ENCODE measurements at places on chromosomes 13 and 19.

DNA sequence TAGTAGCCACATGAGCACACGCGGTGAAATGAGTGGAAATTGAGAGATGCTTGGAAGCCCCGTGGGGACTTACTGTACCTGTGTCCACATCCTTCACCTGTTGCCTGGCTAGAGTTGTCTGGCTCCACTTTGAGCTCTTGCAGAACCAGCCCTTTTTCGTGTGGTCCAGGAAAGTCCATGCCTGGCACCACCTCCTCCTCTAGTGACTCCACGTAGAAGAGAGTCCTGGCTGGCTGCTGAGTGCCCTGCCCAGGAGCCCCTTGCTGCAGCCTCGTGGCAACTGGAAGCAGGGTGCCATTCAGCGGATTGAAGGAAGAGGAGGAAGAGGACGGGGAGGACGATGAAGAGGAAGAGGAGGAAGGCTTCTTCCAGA is 515 bp upstream of the ATXN8OS start:
- DNase-seq: no peak

- DNase-seq: no peak
Observed at GRCh38 chr13:101835920-101836319, 383.4 kb downstream of the ITGBL1 start.

DNA sequence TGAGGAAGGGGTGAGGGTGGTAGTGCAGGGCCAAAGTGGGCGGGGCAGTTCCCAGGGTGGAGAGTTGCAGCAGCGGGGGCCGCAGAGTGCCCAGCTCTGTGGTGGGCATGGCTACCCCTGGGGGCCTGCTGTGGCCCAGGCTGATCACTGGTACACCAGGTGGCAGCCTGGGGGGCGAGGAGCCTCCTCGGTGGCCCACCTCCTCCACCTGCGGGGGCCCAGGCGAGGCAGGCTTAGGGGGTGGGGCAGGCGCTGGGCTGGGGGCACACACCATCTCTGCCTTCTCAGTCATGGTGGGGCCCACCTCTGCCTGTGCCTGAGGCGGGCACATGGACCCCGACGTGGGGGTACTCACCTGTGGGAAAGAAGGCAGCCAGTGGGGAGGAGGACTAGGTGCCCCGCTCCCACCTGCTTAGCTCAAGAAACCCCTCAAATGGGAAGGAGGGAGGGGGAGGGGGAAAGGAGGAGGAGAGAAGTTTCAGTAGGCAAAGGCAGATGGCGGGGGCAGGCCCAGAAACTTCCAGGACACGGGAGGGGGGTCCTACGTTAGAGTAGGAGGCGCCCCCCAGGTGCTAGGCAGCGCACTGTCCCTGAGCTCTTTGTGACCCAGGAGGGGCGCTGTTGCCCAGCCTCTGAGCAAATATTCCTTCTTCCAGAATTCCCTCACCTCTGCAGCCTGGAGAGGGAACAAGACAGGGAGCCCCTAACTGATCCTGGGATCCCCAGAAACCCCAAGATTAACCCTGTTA is 1.6 kb downstream of the LYL1 start:
- no peak for DNase-seq

GRCh38 chr13:51825681-51826254 is 19.2 kb downstream of the TMEM272 start:
- DNase-seq: no peak

- no peak for DNase-seq
Observed at GRCh38 chr13:94678845-94679244, 33.5 kb downstream of the SOX21 start.

DNA sequence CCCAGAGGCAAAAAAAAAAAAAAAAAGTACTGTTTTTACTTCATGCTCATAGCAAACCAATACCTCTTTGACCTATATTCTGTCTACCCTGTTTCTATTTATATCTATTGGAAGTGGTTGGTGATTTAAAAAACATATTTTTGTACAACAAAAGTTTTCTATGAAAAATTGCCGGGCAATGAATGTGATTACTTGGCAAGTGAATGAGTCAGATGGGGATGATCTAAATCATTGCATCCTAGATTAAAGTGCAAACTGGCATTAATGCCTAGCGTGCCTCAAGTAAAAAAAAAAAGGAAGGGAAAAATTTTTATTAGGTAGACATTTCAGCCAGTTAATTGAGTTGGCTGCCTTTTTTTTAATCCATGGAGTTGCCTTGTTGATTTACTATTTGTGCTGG is 500.6 kb downstream of the KCTD12 start:
- no peak for DNase-seq

- DNase-seq: no peak
Observed at GRCh38 chr19:42201489-42202289, 15.8 kb downstream of the DEDD2 start.

DNA sequence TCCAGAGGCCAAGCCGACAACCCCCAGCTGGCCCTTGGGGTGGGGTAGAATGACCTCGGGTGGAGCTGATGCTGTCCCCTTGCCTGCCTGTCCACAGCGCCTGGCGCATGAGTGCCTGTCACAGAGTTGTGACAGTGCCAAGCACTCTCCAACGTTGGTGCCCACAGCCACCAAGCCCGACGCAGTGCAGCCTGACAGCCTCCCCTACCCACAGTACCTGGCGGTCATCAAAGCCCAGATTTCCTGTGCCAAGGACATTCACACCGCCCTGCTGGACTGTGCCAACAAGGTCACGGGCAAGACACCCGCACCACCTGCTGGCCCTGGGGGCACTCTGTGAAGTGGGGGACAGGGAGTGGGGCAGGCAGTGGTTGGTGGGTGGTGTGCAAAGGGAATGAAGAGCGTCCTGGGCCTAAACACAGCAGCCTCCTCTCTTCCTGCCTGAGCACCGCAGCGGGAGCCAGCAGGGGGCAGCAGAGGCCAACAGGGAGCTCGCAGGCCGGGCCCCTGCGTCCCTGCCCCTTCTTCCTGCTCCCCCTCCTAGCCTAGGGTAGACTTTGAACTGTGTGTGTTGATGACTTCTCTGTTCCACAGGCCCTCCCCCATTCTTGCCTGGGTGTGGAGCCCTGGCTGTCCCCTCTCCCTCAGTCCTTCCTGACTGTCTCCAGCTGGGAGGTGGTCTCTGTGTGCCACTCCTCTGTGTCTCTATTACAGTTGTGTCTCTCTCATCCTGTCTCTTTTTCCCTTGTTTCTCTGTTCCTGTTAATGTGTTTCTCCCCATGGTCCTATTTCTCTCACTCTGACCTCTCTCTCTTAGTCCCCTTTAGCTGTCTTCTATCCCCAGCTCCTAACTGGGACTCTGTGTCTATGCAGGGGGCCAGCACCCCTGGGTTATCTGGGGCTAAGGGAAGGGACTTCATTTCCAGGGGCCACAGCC is 6.5 kb downstream of the MED29 start:
- peak; percentile 83 for DNase-seq

- no peak for DNase-seq
Observed at GRCh38 chr19:32550666-32551065, 30.3 kb upstream of the PDCD5 start.
